Cortex of kidney (tissue), 1 donor: ENCODE measurements at places on chromosomes 3 and 15.

DNA sequence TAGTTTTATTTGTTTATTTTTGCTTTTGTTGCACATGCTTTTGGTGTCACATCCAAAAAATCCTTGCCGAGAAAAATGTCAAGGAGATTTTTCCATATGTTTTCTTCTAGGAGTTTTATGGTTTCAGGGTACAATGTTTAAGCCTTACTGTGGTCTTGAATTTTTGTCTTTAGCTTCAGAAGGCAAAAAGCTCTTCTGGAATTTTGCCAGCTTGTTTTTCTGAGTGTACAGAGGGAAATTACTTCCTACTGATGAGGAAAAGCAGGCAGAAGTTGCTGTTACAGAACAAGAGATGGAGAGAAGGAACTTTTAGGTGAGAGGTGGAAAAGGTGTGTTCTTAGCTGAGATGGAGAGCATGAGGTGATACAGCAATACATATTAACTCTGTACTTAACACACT, 59.6 kb downstream of the UBE2E2 start:
- no peak for DNase-seq

GRCh38 chr15:99467338-99467720, 98.5 kb upstream of the MEF2A start:
- DNase-seq: no peak

DNA sequence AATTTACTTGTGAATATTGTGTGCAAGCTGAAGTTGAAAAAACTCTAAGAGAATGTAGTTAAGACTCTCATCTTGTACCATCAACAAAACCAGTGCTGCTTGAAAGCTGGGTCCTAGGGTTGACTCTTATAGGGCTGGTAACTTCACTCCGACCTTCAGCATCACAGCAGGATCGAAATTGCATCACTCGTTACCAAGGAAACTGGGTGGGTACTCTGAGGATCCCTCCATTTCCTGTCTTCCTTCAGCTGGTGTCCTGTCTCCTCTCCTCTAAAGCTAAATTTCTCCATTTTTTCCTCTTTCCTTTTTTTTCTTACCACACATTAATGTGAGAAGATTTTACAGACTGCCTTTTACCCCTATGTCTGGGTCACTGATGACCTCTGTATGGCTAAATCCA, 3.0 kb upstream of the APH1B start:
- DNase-seq: no peak

DNA sequence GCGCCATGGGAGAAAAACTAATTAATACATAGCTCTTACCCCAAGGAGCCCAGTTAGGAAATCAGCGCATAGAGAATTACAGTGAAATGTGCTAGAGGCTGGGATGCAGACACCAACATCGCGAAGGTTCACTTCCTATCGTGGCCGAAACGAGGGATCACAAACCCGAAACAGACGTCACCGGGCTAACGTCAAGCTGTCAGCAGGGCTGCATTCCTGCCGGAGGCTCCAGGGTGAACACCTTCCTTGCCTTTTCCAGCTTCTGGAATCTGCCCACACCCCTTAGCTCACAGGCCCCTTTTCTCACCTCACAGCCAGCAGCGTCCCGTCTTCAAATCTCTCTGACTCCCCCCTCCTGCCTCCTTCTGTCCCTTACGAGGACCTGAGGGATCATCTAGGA, 13.0 kb downstream of the GP5 start:
- DNase-seq: no peak

DNA sequence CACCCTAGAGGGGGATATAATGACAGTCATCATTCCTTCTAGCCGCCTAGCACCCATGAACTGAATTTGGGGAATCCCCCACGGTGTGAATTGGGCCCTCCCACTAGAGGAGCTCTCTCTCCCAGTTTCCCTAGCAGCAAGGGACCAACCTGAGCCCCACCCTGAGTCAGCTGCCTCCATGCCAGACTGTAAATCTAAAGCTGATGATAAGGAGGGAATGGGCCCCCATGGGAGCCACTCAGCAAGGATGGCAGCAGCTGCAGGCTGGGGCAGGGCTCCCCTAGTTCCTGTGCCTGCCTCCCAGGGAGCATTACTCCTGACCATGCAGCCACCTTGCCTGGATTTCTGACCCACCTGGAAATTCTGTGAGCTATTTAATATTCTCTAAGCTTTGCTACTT, 57.0 kb upstream of the PXYLP1 start:
- no peak for DNase-seq

DNA sequence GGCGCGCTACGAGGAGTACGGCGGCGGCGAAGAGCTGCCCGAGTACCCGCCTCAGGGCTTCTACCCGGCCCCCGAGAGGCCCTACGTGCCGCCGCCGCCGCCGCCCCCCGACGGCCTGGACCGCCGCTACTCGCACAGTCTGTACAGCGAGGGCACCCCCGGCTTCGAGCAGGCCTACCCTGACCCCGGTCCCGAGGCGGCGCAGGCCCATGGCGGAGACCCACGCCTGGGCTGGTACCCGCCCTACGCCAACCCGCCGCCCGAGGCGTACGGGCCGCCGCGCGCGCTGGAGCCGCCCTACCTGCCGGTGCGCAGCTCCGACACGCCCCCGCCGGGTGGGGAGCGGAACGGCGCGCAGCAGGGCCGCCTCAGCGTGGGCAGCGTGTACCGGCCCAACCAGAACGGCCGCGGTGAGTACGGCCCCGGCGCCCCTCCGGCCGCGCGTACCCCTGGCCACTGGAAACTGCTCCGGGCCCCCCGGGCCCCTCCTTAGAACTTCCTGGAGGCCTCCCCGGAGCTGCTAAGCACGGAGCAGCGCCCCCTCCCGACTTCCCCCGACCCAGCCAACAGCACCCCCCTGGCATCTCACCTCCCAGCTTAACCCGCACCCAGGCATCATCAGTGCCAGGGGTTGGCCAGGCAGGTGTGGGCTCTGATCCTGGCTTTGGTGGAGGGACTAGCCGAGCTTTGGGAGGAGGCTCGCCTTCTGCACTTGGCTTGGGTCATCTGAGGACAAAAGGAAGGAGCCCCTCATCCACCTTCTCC, 1.4 kb downstream of the LOXL1 start:
- no peak for DNase-seq

GRCh38 chr3:37542331-37542730, 319.3 kb upstream of the CTDSPL start:
- DNase-seq: no peak

- DNase-seq: no peak
Observed at GRCh38 chr3:170802164-170803151, 67.5 kb downstream of the RPL22L1 start.

- DNase-seq: no peak
Observed at GRCh38 chr3:184874709-184875644, 63.0 kb downstream of the VPS8 start.

GRCh38 chr15:69758810-69759790, 306.5 kb downstream of the RPLP1 start:
- DNase-seq: no peak

- DNase-seq: no peak
Observed at GRCh38 chr15:72588096-72588495, 66.4 kb upstream of the GOLGA6B start.

- no peak for DNase-seq
Observed at GRCh38 chr15:51751697-51752683, 593 bp downstream of the TMOD2 start.

GRCh38 chr3:191263850-191264249, 64.8 kb downstream of the OSTN start:
- DNase-seq: no peak

- no peak for DNase-seq
Observed at GRCh38 chr3:100108464-100109079, 5.7 kb downstream of the FILIP1L start.

DNA sequence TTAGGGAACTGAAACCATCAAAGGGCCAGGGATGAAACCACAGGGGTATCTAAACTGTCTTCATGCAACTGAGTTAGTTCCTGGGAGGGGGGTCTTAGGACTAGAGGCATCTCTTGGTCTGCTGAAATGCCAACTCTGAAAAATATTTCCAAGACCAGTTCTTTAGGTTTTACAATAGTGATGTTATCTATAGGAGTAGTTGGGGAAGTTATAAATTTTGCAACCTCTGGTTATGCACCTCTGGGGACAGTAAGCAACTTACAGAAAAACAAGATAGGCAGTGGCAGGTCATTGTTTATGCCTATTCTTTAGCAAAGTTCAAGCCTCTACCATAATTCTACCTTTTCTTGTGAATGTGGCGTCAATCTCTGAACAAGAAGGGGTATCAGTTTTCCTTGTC, 60.5 kb upstream of the MINAR1 start:
- DNase-seq: no peak

- DNase-seq: no peak
Observed at GRCh38 chr3:112136959-112137693, 4.1 kb upstream of the GCSAM start.
